ENCODE measurements at places on chromosomes 11 and 22.

DNA sequence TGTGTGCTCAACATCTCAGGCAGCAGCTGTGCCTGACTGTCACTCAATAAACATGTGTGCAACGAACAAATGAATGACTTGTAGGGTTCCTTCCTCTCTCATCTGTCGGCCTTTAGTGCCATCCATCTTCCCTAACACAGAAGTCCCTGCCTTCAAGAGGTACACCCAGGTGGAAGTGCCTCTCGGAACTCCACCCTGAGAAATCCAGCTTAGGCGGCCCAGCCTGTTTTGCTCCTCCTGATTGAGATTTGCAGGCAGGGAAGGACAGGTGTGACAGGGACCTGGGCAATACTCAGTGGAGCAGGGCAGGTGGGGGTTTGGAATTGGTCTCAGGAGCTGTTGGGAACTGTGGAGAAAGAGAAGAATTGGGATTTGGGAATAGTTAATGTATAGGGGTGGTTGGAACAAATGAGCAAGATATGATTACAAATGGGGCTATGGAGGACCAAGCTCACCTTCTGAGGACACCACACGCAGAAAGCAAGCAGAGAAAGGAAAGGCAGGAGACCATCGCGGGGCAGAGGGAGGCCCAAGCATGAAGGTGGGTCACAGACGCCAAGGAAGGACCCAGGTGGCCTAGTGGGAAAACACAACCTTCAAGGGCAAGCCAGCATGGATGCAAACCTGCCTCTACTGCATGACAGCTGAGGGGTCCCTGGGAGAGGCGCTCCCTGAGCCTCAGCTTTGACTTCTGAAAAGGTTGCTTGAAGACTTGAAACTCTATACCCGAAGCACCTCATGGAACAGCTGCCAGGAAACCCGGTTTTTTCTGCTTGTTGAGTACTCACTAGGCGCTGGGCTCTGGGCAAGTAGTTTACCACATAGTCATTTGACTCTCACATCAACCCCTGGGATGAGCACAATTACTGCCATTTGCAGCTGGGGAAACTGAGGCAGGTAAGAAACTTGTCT is 40.9 kb upstream of the ANO1 start:
- DNase-seq = no peak

DNA sequence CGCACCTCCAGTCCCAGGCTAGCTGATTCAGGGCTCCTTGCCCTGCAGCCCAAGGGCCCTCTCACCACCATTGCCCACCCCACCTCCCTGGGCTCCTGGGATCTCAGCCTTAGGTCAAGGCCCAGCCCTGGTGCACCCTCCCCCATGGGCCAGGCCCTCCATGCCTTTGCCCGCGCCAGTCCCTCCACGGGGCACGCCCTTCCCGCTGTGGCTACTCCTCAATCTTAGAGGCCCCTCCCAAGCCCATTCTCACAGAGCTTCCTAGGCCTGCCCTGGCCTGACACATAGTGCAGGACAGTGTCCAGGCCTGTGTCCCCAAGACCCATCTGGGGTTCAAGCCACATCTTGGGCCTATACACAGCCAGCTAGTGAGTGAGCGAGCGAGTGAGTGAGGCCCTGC is 6.9 kb downstream of the GP1BB start:
- DNase-seq = no peak

DNA sequence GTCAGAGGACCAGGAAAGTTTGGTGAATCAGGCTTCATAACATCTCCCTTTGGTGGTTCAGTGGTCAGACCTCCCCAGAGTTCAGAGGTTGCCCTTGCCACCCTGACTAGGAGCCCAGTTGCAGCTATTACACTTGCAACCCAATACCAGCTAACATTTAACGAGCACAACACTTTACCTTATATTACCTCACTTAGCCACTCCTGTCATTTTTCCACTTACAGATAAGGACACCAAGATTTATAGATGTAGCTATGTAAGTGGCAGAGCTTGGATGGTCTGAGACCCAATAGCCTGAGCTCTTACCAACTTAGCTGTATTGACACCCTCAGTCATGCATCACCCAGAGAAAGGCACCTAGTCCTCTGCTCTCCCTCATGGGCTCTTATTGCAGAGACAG is 234.7 kb downstream of the INSC start:
- peak; percentile 48 for DNase-seq

- DNase-seq = no peak
Observed at GRCh38 chr22:37431366-37431765, 4.1 kb upstream of the ELFN2 start.

DNA sequence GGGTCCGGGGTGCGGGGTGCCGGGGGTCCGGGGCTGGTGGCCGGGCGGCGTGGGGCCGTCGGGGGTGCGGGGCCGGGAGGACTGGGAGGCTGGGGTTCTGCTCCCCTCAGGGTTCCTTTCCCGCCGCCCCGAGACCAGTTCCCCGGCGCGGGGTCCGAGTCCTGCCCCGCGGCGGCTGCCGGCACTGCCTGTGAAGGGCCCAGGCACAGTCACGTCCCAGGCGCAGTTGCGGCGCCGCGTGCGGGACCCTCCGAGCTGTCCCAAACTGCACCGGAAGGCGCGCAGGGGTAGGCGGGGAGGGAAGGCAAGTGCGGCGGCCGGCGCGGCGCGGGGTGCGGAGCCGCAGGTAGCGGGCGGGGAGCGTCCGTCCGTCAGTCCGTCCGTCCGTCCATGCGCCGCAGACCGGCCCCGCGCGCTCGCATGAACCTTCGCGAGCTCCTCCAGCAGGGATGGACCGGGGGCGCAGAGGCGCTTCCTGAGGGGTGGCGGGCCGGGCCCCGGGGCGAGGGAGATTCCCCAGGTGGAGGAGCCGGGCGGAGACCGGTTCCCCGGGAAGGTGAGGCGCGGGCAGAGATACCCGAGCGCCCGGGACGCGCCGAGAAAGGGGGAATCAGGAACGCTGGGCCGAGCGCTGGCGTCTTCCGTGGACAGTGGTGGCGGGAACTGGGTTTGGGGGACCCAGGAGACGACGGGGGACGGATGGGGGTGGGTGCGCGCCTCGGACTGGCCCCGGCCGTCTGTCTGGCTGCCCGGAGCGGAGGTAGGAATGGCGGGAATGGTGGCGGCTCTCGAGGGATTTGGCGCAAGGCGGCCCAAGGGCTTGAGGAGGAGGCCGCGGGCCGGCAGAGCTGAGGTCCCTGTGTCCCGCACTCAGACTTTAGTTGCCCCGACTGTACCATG is 3.1 kb upstream of the ADORA2A start:
- DNase-seq = no peak

DNA sequence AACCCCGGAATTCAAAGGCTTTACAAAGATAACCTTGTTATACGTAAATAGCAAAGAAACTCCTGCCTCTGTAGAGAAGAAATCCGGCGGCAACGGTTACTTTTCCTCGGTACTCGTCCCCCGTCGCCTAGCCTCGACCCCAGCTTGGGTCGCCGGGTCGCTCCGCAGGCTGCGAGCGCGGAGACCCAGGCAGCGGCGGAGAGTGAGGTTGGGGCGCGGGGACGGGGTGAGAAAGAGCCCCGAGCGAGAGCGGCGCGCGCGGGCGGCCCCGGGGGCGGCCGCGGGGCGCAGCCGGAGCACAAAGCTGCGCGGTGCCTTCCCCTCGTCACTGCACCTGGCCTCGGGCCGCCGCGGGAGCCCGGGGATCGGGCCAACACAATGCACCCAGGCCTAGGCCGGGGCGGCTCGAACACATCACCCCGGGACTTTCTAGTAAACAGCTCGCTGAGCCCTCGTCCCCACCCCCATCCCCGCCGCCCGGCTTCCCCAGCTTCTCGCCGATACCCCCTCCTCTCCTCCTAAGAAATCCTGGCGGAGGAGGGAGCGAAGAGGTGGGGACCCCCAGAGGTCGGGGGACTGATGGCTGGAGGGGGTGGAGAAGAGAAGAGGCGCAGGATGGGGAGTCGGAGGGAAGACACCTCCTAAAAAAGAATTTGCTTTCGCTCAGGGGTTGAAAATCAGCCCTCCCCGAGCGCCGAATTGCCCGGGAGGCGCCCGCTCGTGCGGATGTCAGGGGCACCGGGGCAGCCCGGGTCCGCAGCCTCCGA is 845 bp downstream of the MPPED2 start:
- DNase-seq = no peak

- no peak for DNase-seq
Observed at GRCh38 chr11:9057007-9057406, 34.4 kb downstream of the SCUBE2 start.

- no peak for DNase-seq
Observed at GRCh38 chr11:86162239-86162638, 82.3 kb upstream of the EED start.

DNA sequence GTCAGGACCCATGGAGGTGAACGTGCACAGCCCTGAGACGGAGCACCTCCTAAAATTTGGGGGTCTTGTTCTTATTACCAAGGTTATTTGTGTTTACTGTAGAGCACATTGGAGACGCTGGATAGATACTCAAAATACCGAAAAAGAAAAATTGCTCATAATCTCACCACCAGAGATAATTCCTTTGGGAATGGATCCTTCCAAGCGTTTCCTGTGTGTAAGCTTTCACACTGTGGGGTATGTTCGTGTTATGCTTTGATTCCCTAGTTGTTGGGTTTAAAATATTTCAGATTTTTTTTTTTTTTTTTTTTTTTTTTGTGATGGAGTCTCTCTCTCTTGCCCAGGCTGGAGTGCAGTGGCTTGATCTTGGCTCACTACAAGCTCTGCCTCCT is 14.1 kb upstream of the MRGPRD start:
- DNase-seq = no peak

DNA sequence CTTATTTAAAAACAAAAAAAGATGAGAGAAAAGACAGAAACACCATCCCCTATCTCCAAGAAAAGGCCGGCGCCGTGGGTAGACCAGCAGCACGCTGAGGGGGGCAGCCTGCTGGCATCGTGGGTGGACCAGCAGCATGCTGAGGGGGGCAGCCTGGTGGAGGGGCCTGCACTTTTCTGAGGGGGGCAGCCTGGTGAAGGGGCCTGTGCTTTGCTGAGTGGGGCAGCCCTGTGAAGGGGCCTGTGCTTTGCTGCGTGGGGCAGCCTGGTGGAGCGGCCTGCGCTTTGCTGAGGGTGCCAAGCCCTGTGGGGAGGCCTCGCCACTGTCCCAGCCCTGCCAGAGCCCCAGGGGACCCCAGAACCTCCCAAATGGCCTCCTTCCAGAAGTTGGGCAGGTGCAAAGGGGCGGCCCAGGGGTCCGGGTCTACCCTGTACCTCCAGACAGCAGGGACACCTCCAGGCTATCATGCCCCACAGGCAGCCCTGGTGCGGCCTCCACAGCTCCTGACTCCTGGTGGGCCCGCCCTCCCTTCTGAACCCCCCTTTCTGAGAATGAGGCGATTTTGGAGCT is 1185.7 kb downstream of the BRD1 start:
- DNase-seq = no peak

DNA sequence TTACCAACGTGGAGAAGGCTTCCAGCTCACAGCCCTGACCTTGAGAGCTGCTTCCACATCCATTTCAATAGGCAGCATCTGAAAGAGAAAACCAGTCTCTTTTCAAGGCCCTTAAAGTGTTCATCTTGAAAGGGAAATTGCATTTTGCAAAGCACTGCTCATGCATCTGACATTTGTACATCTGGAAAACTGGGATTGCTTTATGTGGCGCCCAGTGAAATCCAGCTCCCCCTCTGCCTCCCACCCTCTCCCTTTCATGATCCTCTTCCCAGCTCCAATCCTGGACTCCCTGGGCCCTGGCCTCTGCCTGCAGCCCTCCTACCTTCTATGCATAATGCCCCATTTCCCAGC is 17.4 kb downstream of the TP53AIP1 start:
- DNase-seq = no peak

GRCh38 chr22:24146194-24146616 is 35.1 kb upstream of the SUSD2 start:
- DNase-seq = no peak

- DNase-seq = no peak
Observed at GRCh38 chr11:34653851-34654482, 33.1 kb downstream of the EHF start.

DNA sequence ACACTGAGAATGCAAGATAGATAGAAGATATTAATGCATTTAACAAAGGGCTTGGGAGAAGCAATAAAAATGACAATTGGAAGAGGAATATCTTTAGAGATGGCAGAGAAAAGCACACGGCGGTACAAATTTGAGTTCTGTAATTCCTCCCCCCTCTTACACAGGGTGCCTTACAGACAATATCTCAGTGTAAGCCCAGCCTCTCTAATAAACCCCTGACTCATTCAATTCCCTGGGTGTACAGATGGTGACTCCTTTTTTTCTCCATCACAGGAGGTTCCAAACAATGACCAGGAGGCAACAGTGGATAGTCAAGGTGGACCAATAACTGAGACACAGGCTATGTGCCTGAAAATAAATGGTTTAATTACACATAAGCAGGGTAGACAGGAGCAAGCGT is 598.6 kb downstream of the OPCML start:
- no peak for DNase-seq

Measured in NCI-H187 treated with DMSO at 0.1 percent for 48 hours (cell line).